ENCODE measurements at places on chromosomes 1 and 21. TPM values are rescaled to one million over a fixed set of nuclear protein-coding genes. Genes with fewer than 3 reads are reported as not detected.

SYTL1 gene
- total RNA-seq = 0.72 TPM

GRCh38 chr1:77459881-77460280 is 178.1 kb downstream of the AK5 start:
- DNase-seq = no peak

- no peak for DNase-seq
Measured at GRCh38 chr1:180544050-180544449, 14.7 kb upstream of the OVAAL start.

KRTAP11-1 gene
- total RNA-seq = not detected

- DNase-seq = peak; percentile 8
Measured at GRCh38 chr1:155910621-155911121, 478 bp downstream of the RIT1 start.

DNA sequence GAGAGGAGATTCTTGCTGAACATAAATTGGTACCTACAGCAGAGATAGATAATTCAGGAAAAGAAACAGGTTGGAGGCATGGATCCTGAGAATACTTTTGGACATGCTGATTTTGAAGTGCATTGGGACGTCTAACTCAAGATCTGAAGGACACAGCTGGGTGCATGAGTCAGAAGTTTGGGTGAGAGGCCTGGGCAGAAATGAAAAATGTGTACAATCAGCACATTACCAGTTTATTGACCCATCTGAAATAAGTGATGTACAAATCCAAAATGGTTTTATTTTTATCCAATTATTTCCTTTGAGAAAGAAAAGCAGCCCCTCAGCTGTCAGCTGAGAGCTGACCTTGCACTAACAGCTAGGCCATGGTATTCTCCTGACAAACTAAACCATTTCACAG is 975.2 kb upstream of the B3GALT2 start:
- no peak for DNase-seq

DNA sequence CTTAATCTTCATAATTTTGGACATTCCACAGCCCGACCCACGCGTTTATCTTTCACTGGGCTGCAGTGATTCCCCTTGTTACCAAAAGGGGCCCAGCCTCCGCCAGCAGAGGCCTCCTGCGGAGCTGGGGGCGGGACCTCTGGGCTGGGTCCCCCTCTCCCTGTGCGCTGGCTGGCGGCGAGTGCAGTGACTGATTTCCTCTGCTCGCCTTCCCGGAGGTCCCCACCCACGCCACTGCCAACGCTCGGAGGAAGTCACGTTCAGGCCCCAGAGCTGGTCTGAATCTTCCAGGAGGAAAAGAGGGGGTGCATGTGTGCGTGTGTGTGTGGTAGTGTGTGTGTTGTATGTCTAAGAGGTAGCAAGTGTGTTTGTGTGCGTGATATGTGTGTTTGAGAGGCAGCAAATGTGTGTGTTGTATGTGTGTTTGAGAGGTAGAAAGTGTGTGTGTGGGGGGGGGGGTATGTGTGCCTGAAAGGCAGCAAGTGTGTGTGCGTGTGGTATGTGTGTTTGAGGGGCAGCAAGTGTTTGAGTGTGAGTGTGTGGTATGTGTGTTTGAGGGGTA is 35.0 kb upstream of the JAK1 start:
- DNase-seq = peak; percentile 32

- DNase-seq = no peak
Measured at GRCh38 chr21:14454016-14455009, 71.4 kb upstream of the HSPA13 start.

DNA sequence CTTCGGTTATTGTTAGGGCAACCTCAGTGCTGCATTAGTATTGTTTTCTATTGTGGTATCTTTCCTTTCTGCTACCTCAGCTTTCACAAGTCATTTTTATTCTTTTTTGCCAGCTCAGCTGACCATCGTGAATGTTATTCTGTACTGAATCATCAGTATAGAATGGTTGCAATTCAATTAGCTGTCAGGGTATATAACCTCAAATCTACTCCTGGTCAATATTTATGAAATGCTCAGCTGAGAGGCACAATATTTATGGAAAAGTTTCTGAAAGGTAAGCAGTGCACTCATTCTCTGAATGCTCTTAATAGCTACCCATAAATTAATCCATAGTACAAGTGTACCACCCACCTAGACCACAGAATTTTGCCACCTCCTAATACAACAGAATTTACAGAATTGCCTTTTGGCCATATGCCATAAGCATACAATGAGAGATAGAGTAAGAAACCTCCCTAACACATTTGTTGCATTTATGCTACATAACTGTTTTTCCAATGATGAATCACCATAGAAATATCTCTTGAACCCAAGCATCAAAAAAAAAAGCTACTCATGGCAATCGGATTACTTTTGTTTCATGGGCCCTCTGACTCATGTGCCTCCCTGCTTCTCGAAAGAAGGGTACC is 732.6 kb upstream of the CHRM3 start:
- DNase-seq = no peak

KRTAP19-3 gene
- total RNA-seq = not detected

DNA sequence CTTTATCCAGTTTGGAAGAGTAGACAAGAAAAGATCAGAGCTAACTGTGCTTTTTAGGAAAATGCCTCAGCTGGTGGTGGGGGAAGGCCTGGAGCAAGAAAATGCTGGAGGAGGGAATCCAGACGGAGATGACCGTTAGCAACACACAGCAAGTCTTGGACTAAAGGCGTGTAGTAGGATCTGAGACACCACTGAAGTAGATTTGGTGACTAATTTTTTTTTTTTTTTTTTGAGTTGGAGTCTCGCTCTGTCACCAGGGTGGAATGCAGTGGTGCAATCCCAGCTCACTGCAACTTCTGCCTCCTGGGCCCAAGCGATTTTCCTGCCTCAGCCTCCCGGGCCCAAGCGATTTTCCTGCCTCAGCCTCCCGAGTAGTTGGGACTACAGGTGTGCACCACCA is 41.2 kb downstream of the LPAR3 start:
- no peak for DNase-seq

DNA sequence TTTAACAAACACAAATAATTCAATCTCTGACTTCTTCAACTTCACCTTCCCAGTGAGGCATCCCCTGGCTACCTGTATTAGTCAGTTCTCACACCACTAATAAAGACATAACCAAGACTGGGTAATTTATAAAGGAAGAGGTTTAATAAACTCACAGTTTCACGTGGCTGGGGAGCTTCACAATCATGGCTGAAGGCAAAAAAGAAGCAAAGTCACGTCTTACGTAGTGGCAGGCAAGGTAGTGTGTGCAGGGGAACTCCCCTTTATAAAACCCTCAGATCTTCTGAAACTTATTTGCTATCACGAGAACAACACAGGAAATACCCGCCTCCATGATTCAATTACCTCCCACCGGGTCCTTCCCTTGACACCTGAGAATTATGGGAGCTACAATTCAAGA is 478.5 kb downstream of the ADGRL2 start:
- DNase-seq = no peak

CHI3L2 gene
- total RNA-seq = not detected

DNA sequence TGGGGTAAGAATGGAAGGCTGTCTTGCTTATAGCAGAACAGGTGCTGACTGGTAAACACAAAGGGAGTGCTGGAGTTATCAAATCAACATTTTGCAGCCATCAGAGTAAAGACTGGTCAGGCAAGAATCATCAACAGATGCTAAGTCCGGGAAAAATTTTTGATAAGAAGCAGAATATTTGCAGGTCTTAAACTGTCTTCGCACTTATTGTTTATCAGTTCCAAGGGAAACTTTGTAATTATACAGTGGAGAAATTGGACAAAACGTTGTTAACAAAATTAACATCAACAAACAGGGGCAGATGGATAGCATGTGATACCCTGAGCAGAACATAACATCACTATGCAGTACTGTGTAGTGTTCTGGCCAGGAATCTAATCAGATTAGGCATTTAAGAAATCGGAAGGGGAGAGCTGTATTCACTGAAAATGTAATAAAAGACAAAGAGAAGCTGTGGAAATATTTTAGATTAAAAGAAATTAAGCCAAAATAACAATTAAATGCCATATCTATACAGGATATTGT is 127.1 kb downstream of the DAB1 start:
- DNase-seq = no peak

GRCh38 chr1:149888247-149888998 is 10.9 kb upstream of the BOLA1 start:
- DNase-seq = peak; percentile 69

SOX13 gene
- total RNA-seq = 60.9 TPM

DNA sequence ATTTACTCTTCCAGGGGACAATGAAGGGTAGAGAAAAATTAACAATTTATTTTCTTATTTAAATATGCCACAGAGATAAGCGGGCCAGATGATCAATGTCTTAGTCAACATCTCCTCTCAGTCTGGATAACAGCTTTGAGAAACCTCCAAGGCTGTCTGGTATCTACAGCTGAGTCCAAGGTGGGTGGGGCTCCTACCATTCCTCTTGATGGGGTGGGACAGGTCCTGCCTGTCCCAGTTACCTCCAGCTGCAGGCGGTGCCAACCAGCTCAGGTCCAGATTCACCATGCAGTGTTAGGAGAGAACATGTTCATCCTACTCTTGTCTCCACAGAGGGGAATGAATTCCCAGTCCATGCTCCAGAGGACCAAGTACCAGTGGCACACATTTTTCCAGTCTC is 21.1 kb downstream of the CSMD2 start:
- no peak for DNase-seq

DNA sequence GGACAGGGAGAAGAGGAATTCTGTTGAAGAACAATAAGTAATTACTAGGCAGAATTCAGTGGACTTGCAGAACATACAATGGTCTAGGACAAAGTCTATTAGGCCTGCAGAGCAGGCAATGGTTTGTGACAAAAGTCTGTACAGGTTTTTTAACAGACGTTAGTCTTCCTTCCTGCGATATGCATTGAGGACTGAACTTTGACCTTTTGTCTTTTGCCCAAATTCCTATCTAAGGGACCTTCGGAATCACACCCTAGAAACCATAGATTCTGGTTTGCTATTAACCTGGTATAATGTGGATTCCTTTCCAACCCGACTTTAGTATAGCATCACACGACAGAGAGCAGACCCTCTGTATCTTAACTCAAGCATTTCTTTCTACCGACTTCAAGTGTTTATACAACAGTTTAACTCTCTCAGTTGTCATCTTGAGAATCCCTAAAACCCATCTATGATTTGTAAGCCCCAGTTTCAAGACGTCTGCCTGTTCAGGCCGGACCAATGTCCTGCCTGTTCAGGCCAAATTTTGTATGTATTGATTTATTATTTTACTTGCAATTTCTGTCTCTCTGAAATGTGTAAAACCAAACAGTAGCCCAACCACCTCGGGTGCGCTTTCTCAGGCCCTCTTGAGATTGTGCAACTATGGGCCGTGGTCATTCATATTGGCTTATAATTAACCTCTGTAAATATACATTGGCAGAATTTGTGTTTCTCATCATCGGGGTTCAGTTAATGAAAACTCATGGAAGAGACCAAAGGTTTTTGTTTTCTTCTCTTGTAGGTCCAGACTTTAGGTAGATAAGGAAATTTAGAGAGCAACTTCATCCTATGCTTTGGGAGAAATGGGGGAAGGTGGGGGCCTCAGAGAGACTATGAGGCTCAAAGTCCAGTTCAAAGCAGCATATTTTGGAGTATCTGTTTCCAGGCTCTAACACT is 76.9 kb upstream of the TNFSF18 start:
- DNase-seq = no peak

DNA sequence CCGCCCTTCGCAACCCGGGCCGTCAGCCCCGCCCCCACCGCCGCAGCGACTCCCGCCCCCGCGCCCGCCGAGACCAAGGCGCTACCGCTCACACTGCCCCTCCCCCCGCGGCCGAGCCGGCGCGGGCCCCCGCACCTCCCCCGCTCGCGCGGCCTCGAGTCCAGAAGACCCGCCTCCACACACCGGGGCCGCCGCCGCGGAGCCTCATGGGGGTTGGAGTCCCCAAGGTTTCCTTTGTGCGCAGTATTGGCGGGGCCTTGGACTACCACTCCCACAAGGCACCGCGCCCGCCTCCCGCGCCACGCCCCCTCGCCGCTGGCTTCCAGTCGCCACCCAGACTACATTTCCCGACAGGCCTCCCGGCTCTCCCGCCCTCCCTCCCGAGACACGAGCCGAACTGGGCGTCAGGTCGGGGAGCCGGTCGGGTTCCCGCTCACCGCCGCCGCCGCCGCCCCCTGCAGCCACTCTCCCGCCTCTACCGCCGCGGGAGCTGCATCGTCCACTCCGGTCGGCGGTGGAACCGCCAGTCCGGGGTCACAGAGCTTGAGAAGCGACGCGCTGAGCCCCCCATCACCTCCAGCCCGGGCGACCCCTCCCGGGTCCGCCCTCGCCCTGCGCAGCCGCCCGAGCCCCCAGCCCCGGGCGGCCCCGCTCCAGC is at the start of gene PHF13:
Gene PHF13, plus strand, starts transcription at position 371 of the 658 bp plus-strand sequence. CDS start 336 bp downstream, outside the sequence.
- peak; percentile 100 for DNase-seq

DNA sequence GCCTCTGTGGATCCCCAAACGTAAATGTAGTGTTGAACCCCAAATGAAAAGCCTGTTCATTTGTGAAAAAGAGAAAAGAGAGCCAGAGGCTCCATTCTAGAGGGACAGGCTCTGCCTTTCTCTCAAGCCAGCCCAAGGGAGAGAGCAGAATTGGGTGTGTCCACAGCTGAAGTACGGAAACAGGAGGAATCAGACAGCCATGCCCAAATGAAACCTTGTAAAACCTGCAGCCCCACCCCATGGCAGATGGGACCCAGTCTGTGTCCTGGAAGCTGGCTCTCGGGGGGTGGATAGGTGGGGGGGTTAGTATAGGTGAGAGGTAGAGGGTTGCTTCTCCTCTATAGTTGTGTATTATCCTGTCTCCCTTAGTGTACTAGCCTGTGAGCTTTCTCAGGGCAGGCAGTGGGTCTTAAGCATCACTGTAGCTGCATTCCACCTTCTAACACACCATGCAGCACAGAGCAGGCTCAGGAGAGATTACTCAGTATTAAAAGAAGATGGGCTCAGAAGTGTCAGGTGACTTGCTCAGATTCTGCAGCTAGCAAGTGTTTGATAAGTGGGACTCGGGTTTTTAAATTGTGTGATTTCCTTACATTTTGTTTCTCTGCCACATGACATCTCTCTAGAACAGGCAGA is 67.4 kb upstream of the SIPA1L2 start:
- no peak for DNase-seq

TLCD4 gene
- 0.89 TPM for total RNA-seq

DNA sequence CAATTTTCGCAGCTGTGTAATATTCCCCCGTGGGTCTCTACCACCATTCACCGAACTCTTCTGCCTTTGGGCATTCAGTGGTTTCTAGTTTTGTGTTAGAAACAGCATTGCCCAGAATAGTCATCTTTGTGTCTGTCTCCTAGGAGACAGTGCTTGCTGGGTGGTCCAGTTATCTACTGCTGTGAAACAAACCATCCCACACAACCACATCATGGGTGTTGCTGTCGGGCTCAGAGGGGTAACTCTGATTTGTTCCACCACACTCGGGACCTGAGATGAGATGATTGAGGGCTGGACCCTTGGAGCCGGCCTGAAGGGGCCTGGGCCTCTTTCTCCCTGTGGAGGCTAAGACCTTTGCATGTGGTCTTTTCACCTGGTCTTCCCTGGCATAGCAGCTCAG is 427.2 kb upstream of the VAMP3 start:
- no peak for DNase-seq

CNR2 gene
- total RNA-seq = not detected

DNA sequence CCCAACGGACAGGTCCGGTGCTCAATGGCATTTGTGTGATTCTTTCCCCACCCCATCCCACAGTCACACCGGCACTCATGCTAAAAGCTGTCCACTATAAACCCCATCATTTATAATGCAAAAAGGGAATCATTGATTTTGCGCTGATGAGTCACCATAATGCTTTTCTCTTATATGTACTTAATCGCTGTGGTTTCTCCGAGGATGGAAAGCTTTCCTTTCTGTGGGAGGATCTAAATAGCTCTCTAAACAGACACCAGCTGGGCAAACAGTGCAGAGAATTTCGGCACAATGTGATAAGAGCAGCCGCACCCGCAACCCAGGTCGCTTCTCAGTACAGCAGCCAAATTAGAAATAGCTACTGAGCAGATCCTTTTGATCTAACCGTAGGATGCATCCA is 85.6 kb downstream of the SETD4 start:
- no peak for DNase-seq

RAB42 gene
- 2.8 TPM for total RNA-seq

APOBEC4 gene
- not detected for total RNA-seq

Data from neural crest cell (in vitro differentiated cells).